Dorsolateral prefrontal cortex (tissue), 122 donors: ENCODE measurements at places on chromosomes 4 and X. TPM values are rescaled to one million over a fixed set of nuclear protein-coding genes. Genes with fewer than 3 reads are reported as not detected.

DNA sequence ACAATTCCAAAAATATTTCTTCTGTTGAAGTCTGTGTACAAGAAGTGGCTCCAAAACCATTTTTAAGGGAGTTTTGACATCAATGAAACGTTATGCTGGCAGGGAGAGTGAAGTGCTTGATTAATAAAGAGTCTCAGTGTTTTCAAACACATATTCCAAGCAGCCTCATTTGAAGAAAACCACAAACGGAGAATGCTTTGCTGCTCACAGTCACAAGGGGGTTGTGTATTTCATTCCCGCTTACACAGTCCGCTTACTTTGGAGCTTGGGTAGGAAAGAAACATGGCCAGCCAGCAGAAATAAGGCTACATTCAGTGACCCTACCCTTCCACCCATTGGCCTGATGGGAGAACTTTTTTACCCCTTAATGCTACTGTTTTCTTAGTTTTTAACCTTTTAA, 586.2 kb downstream of the RAB28 start:
- no peak for DNase-seq

- no peak for DNase-seq
These were observed 405.5 kb upstream of the NR3C2 start for GRCh38 chr4:148847544-148848255.

- DNase-seq = no peak
These were observed 114.3 kb downstream of the QDPR start for GRCh38 chr4:17397611-17398010.

GRCh38 chr4:7944599-7945220, 5.0 kb upstream of the AFAP1 start:
- no peak for DNase-seq

GRCh38 chr4:38132107-38132673, 172.0 kb downstream of the PTTG2 start:
- DNase-seq = no peak

DNA sequence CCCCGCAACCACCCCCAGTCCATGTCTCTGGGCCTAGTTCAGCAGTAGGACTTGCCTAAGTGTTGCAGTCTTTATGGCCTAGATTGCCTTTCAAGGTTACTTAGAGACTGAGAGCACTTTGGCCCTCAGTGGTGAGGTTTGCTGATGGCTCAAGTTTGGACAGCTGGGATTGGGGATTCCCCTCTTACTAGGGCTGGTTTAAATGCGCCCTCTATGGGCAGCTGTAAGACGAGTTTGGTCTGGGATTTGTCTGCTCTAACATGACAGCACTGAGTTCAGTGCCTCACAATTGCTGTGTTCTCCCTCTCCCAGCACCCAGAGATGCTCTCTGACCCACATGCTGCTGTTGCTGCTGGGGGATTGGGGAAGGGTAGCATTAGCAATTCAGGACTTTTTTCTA, 23.1 kb downstream of the DACH2 start:
- no peak for DNase-seq

DNA sequence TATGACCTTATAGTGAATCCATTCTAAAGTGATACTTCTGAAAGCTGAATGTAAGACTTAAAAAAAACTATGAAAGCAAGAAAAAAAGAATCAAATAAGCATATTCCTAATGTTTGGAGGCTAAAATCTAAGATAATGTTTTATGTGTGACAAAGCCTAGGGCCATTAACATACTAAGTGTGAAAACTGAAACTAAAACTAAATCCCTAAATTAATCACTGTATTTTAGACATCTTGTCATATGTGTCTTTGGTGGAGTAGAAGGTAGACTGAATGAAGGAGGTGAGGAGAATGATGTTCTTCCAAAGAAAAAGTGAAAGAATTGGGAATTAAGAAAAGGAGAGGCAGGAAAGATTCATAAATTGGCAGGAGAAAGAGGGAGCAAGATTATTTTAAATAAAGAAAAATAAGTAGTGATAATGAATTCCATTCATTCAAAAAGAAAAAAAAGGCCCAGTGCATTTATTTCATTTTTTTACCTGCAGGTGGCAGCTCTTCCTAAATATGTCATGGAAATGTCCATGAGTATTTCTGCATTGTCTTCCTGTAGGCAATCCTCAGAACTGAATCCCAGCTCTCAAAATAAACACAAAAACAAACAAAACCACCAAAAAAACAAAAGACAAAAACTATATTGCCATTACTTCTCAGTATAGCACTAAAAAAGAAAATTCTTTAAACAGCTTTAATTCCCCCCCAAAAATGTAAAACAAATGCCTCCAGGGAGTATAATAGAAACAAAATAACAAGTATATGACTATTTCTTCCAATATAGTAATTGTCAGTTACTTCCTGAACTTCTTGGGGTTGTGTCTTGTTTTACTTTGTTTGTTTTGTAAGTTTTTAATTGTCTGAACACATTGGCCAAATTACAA, 17.0 kb upstream of the AP1AR start:
- no peak for DNase-seq

DNA sequence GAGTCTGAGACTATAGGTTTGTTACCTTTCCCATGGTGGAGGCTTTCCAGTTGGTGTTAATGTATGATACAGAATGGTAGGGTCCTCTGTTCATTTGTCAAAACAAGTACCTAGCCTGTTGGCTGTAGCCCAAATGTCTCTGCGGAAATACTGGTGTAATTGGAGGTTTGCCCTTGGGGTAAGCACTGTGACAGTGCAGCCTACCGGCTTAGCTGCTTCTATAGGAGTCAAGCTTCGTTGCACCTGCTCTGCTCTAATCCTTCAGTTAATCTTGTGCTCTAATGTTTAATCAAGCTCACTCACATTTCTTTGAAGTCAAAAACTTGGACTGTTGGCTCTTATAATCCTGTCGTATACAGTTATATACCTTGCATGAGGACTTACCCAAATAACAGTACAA, 203.4 kb downstream of the CCNG2 start:
- DNase-seq = no peak

GRCh38 chrX:71095033-71095432, 618 bp upstream of the FOXO4 start:
- no peak for DNase-seq

GRCh38 chr4:56764223-56764622, 57.3 kb downstream of the SPINK2 start:
- no peak for DNase-seq

FGF13 gene
- 45.8 TPM for total RNA-seq

TRPC3 gene
- 2.6 TPM for total RNA-seq

FRMPD4 gene
- total RNA-seq = 33.1 TPM

CCSER1 gene
- total RNA-seq = 75.0 TPM
